ENCODE measurements at places on chromosomes 12 and 14. TPM values are rescaled to one million over a fixed set of nuclear protein-coding genes. Genes with fewer than 3 reads are reported as not detected.

Gene PRB2
- not detected for total RNA-seq

Gene LBHD2
- not detected for total RNA-seq

Gene MYO1A
- total RNA-seq, result 0.82 TPM

Gene SPATS2
- 18.1 TPM for total RNA-seq

Gene TAS2R43
- total RNA-seq, result 0.53 TPM
